Smooth muscle cell of the pulmonary artery (primary cell): ENCODE measurements at places on chromosomes 2 and 18. TPM values are rescaled to one million over a fixed set of nuclear protein-coding genes. Genes with fewer than 3 reads are reported as not detected.

SETBP1 gene
- 3.3 and 5.5 TPM in 2 replicates for total RNA-seq

TCF23 gene
- not detected in 2 replicates for total RNA-seq

TSPYL6 gene
- total RNA-seq, result not detected in 2 replicates

ARHGAP15 gene
- total RNA-seq, result 0.13 TPM in 1 of 2 replicates, not detected in the other

HAAO gene
- total RNA-seq, result 0.85 TPM in 1 of 2 replicates, not detected in the other

PLCD4 gene
- 2.0 and 2.5 TPM in 2 replicates for total RNA-seq

DNAJC27 gene
- total RNA-seq, result 4.0 and 4.7 TPM in 2 replicates

EGR4 gene
- not detected in 2 replicates for total RNA-seq

NUP35 gene
- total RNA-seq, result 8.7 and 9.1 TPM in 2 replicates

MEX3C gene
- 38.1 and 43.4 TPM in 2 replicates for total RNA-seq

CFAP65 gene
- total RNA-seq, result 0.03 TPM in 1 of 2 replicates, not detected in the other

ALPG gene
- not detected in 2 replicates for total RNA-seq

SIGLEC15 gene
- total RNA-seq, result 1.8 and 4.4 TPM in 2 replicates

POTEJ gene
- total RNA-seq, result not detected in 2 replicates

LRRTM1 gene
- total RNA-seq, result not detected in 2 replicates

PLEKHA3 gene
- 10.9 and 11.0 TPM in 2 replicates for total RNA-seq

WIPF1 gene
- 16.9 and 20.5 TPM in 2 replicates for total RNA-seq

GAL3ST2 gene
- 0.33 and 0.46 TPM in 2 replicates for total RNA-seq

MLPH gene
- 8.3 and 14.2 TPM in 2 replicates for total RNA-seq

GPR155 gene
- total RNA-seq, result 9.3 and 10.4 TPM in 2 replicates

CAPN14 gene
- 0.23 and 0.26 TPM in 2 replicates for total RNA-seq

PMS1 gene
- total RNA-seq, result 16.5 and 18.2 TPM in 2 replicates

KRTCAP3 gene
- 0.39 TPM in 1 of 2 replicates, not detected in the other for total RNA-seq

FECH gene
- 30.4 and 57.7 TPM in 2 replicates for total RNA-seq

MARCHF4 gene
- 3.6 and 8.0 TPM in 2 replicates for total RNA-seq

ZNF892 gene
- 5.2 and 5.5 TPM in 2 replicates for total RNA-seq

NTSR2 gene
- not detected in 2 replicates for total RNA-seq

SLC9A4 gene
- 0.03 TPM in 1 of 2 replicates, not detected in the other for total RNA-seq

FASTKD2 gene
- 39.7 and 41.9 TPM in 2 replicates for total RNA-seq

SFT2D3 gene
- 4.2 and 4.7 TPM in 2 replicates for total RNA-seq

GATA6 gene
- 40.3 and 57.2 TPM in 2 replicates for total RNA-seq

POU3F3 gene
- total RNA-seq, result not detected in 2 replicates

NT5C1B gene
- total RNA-seq, result not detected in 2 replicates

IGFBP5 gene
- total RNA-seq, result 1,272 and 1,451 TPM in 2 replicates

CPO gene
- not detected in 2 replicates for total RNA-seq
